Epithelial cell of prostate (primary cell): ENCODE measurements at places on chromosomes 1 and 21.

DNA sequence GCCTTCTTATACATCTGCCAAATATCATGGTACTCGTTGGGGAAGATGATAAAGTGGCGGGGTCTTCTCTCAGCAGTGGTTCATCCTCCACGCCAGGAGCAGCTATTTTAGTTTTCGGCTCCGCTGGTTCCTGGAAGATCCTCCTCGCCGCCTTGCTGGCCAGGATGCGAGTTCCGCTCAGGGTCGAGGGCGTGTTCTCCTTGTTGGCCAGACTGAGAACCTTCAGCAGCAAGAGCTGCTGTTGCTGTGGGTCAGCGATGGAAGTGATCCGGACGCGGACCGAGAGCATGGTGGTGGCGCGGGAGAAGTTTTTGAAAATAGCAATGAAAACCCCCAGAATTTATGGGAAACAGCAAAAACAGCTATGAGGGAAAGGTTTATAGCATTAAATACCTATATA, 11.4 kb upstream of the CFAP126 start:
- no peak for DNase-seq

GRCh38 chr1:32969566-32969965, 5.0 kb upstream of the RNF19B start:
- no peak for DNase-seq

DNA sequence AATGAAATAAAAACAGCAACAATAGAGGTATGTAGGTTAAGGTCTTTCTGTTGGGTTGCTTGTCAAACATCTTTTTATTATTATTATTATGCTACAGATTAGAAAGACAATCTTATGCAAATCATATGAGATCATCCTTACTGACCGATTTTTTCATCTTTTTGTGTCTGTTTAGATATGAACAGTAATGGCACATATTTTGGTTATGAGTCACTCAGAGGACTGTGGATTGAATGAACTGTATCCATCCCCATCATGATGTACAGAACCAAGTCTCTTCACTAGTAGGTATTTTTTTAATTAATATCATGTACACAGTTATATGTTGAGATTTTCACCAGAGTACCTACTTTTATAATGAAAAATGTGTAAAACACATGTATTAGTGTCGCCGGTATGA, 159.1 kb downstream of the CHRM3 start:
- no peak for DNase-seq

DNA sequence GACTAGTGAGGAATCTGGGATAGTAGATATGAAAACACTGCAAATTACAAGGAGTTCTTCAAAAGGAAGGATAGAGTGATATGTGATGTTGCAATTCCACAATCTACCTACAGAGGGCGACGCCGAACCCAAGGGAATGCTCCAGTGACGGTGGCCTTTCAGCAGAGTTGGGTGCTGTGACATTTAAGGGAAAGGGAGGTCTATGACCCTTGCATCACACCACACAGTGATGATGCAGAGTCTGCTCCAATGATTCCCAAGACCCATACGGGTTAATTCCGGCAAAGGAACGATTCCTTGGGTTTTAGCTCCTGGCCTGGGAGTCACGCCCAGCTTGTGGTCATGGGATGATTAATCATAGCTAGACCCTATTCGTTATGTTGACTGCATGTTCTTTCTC, 123.0 kb upstream of the IGSF21 start:
- no peak for DNase-seq

DNA sequence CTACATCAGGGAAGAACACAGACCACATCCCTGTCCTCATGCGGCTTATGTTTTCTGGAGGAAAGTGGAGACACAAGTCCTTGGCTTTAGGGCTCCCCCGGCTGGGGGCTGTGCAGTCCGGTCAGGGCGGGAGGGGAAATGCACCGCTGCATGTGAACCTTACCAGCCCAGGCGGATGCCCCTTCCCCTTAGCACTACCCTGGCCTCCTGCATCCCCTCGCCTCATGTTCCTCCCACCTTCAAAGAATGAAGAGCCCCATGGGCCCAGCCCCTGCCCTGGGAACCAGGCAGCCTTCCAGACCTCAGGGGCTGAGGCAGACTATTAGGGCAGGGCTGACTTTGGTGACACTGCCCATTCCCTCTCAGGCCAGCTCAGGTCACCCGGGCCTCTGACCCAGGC, 45.5 kb downstream of the TNNT2 start:
- no peak for DNase-seq

DNA sequence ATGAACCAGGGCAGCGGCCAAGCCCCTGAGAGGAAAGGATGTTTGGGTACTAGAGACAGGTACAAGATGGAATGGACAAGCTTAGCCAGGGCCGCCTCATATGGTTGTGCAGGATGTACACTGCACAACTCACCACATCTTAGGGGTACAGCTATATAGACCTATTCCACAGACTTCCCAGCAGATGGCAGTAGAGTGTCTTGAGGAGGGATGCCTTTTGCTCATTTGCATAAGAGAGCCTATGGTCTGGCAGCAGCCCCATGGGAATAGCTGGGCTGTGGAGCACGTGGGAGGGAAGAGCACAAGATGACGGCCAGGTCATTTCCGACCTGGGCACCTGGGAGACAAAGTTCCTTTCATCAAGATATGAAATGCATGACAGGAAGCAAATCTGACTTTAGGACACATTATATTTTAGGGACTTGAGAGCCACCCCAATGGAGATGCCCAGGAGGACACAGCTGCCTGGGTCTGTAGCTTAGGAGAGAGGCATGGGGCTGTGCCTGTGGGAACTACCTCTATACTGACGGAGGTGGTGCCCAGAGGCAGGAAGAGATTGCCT, 215.5 kb downstream of the KCNJ6 start:
- DNase-seq = peak; percentile 45

DNA sequence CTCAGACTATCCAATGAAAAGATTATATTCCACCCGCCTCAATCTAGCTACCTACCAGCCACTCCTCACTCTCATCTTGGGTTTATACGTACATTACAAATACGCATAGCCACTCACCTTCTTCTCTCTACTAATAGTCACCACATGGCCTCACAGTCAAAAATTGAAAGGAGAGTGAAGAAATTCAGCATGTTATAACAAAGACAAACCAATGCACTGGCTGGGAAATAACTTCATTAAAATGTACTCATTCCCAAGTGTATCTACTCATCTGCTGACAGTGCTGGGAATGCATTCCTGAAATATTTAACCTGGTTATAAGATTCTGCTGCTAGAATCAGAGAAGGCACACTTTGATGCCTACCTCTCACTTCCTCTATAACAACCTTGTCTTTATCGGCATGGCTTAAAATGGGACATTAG, 6.5 kb downstream of the ZNF644 start:
- DNase-seq = peak; percentile 50

- no peak for DNase-seq
Observed at GRCh38 chr1:3518256-3518655, 63.8 kb downstream of the ARHGEF16 start.

- no peak for DNase-seq
Observed at GRCh38 chr1:160009801-160010200, 22.0 kb downstream of the PIGM start.

DNA sequence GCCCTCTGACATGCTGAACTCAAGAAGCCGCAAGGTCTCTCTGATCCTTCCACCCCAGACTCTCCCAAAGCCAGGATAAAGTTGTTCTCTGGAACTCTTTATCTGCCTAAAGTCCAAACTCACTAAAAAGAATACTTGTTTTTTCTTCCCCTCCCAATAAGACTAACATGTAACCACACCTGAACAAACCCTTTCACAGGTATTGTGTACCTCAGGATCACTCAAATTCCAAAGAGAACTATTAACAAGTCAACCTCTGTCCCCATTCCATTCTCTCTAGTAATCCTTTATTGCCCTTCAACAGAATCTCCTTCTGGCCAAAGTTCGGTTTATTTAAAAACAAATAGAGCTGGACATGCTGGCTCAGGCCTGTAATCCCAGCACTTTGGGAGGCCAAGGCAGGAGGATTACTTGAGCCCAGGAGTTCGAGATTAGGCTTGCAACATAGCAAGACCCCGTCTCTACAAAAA, 4.1 kb upstream of the TOE1 start:
- DNase-seq = no peak
